ENCODE measurements at places on chromosomes 6 and 20.

DNA sequence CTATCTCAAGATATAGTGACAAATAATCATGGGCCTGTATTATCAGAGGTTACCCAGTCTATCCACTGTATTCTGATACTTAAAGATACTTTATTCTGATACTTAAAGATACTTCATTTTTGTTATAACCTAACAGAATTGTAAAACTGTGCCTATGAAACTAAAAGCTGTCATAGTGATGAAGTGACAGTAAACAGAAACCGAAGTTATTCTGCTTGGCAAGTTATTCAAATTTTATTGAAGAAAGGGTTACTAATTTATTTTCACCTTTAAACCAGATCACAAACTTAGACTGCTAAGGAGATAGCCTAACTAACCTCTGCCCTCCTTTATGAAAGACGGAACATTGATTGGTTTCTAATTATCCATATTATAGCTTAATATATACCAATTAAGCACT, 604.6 kb upstream of the IMPG1 start:
- DNase-seq: no peak

DNA sequence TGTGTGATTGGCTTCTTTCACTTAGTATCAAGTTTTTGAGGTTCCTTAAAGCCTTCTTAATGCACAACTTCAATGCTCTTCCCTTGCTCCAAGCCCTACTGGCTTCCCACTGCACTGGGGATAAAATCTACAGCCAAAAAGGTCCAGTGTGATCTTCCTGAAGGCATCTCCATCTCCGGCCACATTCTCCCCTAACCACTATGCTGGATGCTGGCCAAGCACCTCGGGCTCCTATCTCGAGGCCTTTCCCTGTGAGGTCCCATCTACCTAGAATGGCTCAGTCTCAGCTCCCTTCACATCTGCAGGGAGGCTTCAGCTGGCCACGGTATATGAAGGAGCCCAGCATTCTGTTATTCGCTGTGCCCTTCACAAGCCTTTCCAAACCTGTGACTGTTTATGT, 48.1 kb downstream of the CNKSR3 start:
- DNase-seq: no peak

DNA sequence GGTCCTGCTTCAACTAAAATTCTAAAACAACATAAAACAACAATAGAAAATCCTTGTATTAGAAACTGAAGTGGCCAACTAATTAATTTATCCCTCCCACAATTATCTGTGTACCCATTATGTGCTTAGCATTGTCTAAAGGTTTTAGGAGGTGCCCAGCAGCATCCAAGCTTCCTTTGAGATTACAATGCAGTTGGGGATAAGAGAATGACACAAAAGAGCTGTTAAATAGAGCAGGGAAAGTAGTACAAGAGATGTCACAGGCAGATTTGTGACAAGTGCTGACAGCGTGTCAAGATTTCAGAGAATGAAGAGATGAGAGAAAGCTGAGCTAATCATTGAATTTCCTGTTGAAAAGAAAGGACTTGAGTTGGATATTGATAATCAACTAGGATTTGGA, 204.8 kb downstream of the OTOR start:
- no peak for DNase-seq

DNA sequence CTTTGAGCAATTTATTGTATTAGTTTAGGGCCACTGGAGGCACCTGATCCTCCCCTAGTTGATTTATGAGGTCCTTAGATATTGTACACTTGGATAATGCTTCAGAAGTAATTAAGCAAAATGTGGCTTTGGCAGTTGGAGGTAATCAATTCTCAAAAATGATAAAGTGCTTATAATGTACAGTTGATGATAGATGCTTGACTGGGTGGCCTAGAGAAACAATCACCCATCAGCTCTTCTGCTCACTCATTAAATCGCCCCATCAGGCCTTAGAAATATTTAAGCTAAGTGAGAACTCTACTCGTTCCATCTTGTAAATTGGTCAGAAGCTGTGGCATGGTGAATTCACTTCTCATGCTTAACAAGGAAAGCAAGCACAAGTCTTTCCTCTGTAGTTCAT, 349.9 kb downstream of the SAMD5 start:
- no peak for DNase-seq

GRCh38 chr6:166667796-166668610, 41.0 kb upstream of the RPS6KA2 start:
- DNase-seq: no peak

Data from stimulated activated CD4-positive, alpha-beta T cell treated with anti-CD3 and anti-CD28 coated beads, Interleukin-1b, Interleukin-23, amount 100 ng/mL, for 1 hour (primary cell).